Hippocampal formation (tissue), 2 donors: ENCODE measurements at places on chromosomes 5 and 9.

DNA sequence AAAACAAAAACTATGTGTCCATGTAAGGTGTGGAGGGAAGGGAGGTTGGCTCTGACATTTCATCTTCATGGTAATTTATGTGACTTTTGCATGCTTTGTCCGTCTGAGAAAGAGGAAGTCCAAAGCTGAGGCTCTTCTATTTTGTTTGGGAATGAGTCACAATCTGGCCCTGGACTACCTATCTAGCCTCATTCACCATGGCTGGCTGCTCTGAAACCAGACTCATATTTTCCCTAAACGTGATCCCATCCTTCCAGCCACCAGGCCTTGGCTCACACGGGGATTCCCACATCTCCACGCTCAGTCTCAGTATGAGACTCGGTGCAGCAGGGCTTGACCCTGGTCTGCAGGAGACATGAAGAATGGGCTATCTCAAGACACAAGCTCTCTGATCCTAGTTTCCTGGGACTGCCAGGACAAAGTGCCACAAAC is 672.8 kb downstream of the ACTL7B start:
- no peak for DNase-seq

GRCh38 chr5:116097301-116097700 is 12.5 kb downstream of the COMMD10 start:
- no peak for DNase-seq

- no peak for DNase-seq
Observed at GRCh38 chr5:143536364-143536763, 132.9 kb upstream of the NR3C1 start.

GRCh38 chr9:97237951-97238889 is 69.2 kb upstream of the CCDC180 start:
- DNase-seq: peak; percentile 83

- no peak for DNase-seq
Observed at GRCh38 chr5:153618867-153619266, 128.4 kb downstream of the GRIA1 start.

DNA sequence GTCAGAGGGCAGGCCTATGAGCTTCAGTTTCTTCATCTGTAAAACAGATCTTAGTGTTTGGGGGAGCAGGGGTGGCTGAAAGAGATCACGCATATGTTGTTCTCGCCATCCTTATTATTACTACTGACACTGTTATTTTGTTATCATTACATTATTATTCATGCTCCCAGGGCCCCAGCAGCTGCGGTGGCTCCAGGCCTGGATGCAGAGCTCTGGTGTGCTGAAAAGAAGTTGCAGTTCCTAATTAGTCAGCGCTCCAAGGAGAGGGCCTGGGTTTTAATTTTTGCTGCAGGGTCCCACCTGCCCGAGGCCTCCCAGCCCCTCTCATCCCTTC is 19.5 kb downstream of the CXXC5 start:
- no peak for DNase-seq

GRCh38 chr9:114469091-114469853 is 36.0 kb downstream of the WHRN start:
- DNase-seq: no peak

DNA sequence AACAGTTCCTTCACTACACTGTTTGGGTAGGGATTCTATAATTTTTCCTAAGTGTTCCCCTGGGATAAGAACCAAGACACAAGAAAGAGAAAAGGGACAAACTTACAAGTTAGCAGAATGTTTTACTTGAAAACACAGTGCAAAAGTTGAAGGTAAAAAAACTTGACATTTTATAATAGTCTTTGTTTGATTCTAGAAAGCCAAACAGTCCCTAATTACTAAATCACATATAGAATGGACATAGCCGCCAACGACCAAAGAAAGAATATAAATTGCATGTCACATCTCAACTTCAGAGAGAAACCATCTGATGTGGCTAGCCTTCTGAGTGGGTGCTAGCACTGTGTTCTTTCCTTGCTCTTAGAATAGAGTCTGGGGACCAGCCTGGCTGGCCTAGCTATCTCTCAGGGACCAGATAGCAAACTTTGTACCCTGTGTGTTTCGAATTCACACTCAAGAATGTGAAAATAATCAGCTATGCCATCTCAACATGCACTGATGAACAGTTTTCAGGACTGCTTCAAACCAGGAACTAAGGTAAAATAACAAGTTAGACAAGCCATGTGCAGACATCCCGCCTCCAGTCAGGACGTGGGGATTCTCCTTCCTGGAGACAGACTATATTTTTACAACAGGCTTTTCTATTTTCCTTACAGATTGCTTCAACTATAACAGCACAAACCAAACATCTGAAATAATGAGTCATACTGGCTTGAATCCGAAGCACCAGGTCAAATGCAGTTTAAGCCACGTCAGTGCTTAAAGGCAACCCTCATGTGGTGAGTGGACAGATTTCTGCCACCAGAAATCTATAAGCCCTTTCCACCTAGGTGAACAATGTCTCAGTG is 53.7 kb downstream of the LHFPL2 start:
- DNase-seq: no peak

- no peak for DNase-seq
Observed at GRCh38 chr5:181217803-181218062, 5.3 kb upstream of the TRIM41 start.

- DNase-seq: no peak
Observed at GRCh38 chr5:154373326-154373725, 72.5 kb upstream of the SAP30L start.

GRCh38 chr9:3848445-3849114 is 322.8 kb upstream of the RFX3 start:
- no peak for DNase-seq

- DNase-seq: no peak
Observed at GRCh38 chr5:149416987-149417710, 38.1 kb upstream of the IL17B start.

- DNase-seq: no peak
Observed at GRCh38 chr5:138960145-138960692, 85.1 kb upstream of the LRRTM2 start.

- no peak for DNase-seq
Observed at GRCh38 chr9:81611664-81612063, 77.7 kb downstream of the TLE1 start.

DNA sequence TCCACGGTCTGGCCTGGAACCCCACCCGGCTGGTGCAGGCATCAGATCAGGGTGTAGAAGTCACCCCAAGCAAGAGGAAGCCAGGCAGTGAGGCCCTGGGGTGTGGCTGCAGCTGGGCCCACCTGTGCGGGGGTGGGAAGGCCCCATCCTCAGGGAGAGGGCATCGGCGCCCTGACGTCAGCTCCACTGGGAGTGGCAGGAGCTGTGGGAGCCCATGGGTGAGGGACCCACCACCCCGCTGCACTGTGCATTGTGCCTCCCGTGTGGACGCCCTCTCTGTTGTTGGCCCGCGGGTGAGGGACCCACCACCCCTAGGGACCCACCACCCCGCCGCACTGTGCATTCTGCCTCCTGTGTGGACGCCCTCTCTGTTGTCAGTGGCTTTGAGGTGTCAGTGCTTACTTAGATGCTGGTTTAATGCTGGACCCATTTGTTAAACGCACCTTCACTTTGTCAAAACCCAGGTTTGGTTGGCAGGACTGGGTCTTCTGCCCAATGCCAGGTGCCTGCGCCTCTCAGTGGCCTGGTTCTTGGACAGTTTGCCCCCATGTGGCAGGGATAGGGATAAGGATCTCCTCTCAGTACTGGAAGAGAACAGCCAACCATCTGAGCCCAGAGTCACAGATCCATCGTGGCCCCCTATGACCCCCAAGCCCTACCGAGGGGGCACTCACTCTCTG is 6.9 kb upstream of the EXOC3 start:
- DNase-seq: no peak

DNA sequence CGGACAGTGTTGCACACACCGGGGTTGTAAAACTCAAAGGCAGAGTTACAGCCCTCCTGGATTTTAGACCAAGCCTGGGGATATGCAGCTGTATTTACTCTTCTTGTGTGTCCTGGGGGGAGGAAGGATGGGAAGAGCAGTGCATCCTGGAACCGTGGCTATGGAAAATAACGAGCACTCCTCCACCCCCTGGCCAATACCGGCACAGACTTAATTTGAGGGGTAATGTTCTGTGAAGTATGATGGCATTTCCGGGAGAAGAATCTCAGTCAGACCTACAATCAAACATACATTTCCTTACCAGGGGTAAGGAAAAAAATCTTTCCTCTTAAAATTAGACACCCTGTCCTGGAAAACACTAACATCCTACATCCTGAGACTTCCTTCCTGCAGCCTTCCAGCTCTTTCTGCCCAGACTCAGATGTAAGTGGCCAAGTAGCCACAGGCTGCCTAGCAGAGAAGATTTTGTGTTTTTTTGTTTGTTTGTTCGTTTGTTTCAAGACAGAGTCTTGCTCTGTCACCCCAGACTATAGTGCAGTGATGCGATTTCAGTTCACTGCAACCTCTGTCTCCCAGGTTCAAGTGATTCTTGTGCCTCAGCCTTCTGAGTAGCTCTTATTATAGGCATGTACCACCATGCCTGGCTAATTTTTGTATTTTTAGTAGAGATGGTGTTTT is 11.0 kb upstream of the ERMP1 start:
- no peak for DNase-seq

- DNase-seq: no peak
Observed at GRCh38 chr5:139453683-139454567, 8.6 kb downstream of the ECSCR start.

DNA sequence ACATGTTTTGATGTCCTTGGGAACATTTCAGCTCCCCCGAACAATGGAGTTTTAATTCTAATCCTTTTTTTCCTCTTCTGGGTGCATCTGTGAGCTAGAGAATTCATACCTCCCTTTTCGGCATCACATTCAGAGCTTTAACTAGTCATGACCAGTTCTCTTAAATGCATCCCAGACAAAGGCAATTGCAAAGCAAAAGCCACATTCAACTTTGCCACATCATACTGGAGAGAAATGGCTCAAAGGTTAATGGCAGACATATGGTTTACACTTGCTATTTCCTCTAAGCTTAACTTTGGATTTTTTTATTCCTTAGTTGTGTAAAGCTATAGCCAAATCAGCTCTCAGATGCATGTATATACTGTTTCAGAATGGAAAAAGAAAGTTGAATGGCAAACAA is 153.3 kb downstream of the ESM1 start:
- DNase-seq: no peak

GRCh38 chr5:68343421-68343826 is 127.9 kb downstream of the PIK3R1 start:
- peak; percentile 44 for DNase-seq

GRCh38 chr9:127368852-127369402 is 28.0 kb upstream of the SLC2A8 start:
- no peak for DNase-seq

DNA sequence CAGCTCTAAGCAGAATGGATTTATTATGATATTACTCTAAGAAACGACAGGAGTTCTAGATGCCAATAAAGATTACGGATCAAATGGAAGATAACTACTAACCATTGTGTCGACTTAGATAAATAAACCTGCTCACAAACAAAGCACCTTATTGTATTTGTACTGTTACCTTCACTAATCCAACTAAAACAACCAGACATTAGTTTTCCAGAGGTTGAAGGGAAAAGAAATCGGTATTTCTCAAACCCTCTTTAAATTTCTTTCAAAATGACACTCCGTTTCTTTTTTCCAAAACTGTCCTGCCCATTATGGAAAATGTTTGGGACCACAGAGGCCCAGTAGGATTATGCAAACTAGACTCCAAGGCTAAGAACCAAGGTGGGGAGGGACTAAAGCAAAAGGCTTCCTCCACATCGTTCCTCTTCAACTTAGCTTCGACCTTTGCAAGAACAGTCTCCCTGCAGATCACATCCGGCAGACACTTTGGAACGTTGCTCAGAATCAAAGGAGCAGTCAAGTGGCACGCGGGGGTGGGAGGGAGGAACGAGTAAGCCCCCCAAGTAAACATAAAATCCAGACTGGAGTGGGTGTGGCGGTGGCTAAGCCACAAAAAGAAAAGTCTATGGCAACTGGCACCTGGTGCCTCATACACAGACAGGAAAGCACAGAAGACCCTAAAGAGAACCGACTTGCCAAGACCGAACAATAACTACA is 2.7 kb downstream of the MLLT3 start:
- DNase-seq: peak; percentile 12

GRCh38 chr5:164235300-164235891 is 730.0 kb downstream of the MAT2B start:
- no peak for DNase-seq

GRCh38 chr5:40972434-40972833 is 63.1 kb downstream of the C7 start:
- no peak for DNase-seq

DNA sequence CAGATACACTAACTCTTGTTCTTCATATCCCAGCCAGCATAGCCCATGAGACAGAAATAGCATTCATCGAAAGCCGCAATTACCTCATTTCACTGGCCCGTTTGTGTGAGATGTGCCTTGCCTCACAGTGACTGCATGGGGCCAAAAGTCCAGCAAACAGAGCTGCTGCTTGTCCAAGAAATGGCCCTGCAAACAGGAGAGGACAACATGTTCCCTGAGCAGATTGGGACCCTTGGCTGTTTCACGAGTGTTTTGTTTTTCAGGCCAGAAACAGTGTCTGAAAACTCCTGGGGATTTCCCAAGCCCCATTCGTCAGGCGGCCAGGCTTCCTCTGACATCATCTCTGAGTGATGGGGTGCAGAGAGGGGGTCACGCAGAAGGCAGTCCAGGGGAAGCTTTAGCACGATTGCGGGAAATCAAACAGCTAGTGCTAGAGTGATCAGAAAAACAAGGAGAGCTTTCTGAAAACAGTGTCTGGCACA is 503.6 kb upstream of the PAPPA start:
- peak; percentile 55 for DNase-seq

DNA sequence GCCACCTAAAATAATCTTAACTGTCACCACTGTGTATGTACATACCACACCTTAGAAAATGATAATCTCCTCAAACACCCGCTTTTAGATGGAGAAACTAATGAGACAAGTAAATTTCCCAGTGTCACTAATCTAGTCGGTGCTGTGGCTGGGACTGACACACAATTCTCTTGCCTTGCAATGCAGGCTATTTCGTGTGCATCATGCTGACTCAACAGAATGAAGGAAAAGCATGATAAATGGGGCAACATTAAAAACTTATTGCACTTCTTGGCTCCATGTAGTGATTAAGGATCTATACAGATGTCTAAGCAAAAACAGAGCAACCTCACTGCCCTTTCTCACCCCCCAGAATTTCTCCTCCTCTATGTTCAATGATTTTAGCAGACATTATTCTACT is 677.9 kb downstream of the DTWD2 start:
- no peak for DNase-seq

GRCh38 chr9:77521091-77521490 is 127.0 kb downstream of the GNA14 start:
- DNase-seq: peak; percentile 39

DNA sequence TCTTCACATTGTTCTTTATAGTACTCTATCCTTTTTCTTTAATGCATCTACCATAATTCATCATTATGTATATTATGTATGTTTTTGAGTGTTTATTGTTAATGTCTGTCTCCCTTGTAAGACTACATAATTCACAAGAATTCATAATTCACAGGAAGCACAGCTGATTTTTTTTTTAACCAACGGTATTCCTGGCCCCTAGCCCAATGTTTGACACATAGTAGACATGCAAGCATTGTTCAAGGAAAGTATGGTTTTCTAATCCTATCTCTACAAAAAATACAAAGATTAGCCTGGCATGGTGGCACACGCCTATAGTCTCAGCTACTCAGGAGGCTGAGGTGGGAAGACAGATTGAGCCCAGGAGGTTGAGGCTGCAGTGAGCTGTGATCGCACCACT is 160.6 kb downstream of the PPP2R2B start:
- DNase-seq: no peak

GRCh38 chr5:126561908-126562307 is 33.1 kb downstream of the ALDH7A1 start:
- no peak for DNase-seq

- DNase-seq: no peak
Observed at GRCh38 chr5:68375540-68375939, 160.0 kb downstream of the PIK3R1 start.
